Cardiac muscle cell (in vitro differentiated cells and primary cell): ENCODE measurements at places on chromosomes 2 and 18. TPM values are rescaled to one million over a fixed set of nuclear protein-coding genes. Genes with fewer than 3 reads are reported as not detected.

- peaks cover 3% of the 10 kb centered on the region for H3K27me3 ChIP-seq
- DNase-seq, result peak; percentile 83
- peaks cover 7% of the 10 kb centered on the region for H3K36me3 ChIP-seq
- peak overlapping the region; percentile 69 for H3K4me3 ChIP-seq
- H3K27ac ChIP-seq, result peak overlapping the region; percentile 83
Observed at GRCh38 chr2:64454386-64455332, 697 bp downstream of the LGALSL start.

GRCh38 chr2:30326497-30326896 is 95.2 kb downstream of the LBH start:
- H3K4me1 ChIP-seq, result no peaks in the 10 kb centered on the region
- no peak overlapping the region for H3K27ac ChIP-seq
- no peaks in the 10 kb centered on the region for H3K27me3 ChIP-seq
- H3K36me3 ChIP-seq, result no peaks in the 10 kb centered on the region

DNA sequence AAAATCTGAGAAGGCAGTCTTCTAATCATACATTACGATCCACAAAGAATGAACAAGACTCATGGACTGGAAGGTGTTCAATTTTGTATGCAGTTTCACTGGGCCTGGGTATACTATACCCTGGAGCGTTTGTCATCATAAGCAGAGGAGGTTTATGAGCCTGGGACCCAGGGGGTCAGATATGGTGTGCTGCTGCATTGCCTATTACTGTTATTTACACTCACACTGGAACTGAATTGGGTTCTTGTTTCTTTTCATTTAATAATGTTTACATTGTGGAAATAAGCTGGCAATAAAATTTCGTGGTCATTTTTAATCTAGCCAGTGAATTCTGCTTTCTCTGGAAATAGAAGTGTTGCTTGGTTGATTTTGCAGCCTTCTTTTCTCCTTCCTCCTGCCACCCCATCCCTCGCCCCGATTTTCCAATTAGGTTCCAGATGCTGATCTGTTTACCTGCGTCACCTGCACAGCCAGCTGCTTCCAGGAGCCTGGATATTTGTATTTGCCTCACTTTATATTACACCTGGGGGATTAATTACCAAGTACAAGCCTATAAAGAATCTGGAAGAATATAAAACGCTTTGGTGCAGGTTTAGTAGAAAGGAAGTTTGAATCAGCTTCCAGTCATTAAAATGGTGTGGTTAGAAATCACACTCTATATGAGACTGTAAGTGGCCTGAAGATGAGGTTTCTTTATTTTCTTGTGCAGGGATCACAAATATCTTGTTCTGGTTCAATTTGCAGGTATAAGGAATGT is 234.4 kb downstream of the SOCS6 start:
- no peaks in the 10 kb centered on the region for H3K4me1 ChIP-seq
- no peak overlapping the region for H3K4me3 ChIP-seq
- no peak overlapping the region for H3K27ac ChIP-seq
- no peaks in the 10 kb centered on the region for H3K27me3 ChIP-seq
- DNase-seq, result no peak

POTEI gene
- 1.2 and 2.4 TPM in 2 replicates for total RNA-seq

- DNase-seq, result no peak
- no peak overlapping the region for H3K4me3 ChIP-seq
- H3K36me3 ChIP-seq, result no peaks in the 10 kb centered on the region
- H3K4me1 ChIP-seq, result no peaks in the 10 kb centered on the region
- no peaks in the 10 kb centered on the region for H3K27me3 ChIP-seq
Observed at GRCh38 chr2:225207471-225207870, 165.2 kb upstream of the DOCK10 start.

DNA sequence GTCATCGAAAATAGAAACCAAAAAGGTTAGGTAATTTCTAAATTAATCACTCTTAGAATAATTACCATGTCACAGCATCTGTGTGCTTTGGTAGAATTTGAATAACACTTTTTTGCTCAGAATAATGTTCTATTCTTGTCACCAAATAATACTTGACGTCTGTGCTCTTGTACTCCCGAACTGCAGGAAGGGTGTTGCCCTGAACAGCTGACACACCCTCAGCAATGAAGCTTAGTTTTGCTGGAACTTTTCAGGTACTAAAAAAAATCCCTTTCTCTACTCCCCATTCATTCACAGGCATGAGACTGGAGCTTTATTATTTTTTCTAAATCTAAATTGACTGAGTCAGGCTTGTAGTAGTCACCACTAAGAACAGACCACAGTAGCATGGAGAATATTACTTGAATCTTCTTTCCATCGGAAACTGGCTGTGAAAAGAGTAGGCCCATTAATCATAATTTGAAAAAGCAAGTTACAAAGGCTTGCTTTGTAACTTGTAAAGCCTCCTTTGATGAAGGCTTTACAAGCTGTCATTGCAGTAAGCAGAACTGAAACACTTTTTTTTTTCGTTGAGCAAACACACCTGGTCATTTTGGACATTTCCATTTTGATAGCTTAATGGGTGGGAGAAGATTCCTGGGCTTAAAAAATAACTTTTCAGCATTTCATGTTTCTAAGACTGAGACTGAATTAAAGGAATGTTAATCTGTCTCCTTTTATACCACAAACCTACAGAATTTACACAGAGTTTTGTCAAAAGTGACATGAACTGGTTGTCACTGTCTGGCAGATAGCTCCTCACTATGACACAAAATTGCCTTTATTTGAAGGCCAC is 70.3 kb upstream of the PELI1 start:
- no peak overlapping the region for H3K27ac ChIP-seq
- H3K27me3 ChIP-seq, result no peaks in the 10 kb centered on the region
- no peak for DNase-seq
- no peak overlapping the region for H3K4me3 ChIP-seq

DNA sequence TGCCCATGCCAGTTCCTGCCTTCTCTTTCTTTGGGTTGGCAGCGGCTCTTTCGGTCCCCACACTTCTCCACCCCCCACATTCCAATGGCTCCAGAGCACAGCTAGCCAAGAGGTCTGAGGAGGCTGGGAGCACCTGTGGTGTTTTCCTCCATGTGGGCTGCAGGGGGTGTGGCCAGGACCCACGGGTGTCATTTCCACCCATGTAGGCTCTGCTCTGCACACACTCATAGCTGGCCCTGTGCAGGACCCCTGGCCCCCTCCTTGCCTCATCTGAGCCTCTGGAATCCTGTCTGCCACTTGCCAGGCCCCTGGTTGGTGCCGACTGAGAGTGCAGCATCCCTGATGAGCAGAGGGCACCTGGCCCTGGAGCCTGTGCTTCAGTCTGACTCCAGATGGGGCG is 46.3 kb downstream of the DYSF start:
- no peak overlapping the region for H3K27ac ChIP-seq
- H3K4me3 ChIP-seq, result no peak overlapping the region
- no peaks in the 10 kb centered on the region for H3K27me3 ChIP-seq
- no peak for DNase-seq
- H3K4me1 ChIP-seq, result peaks cover 29% of the 10 kb centered on the region
- H3K36me3 ChIP-seq, result no peaks in the 10 kb centered on the region

DNA sequence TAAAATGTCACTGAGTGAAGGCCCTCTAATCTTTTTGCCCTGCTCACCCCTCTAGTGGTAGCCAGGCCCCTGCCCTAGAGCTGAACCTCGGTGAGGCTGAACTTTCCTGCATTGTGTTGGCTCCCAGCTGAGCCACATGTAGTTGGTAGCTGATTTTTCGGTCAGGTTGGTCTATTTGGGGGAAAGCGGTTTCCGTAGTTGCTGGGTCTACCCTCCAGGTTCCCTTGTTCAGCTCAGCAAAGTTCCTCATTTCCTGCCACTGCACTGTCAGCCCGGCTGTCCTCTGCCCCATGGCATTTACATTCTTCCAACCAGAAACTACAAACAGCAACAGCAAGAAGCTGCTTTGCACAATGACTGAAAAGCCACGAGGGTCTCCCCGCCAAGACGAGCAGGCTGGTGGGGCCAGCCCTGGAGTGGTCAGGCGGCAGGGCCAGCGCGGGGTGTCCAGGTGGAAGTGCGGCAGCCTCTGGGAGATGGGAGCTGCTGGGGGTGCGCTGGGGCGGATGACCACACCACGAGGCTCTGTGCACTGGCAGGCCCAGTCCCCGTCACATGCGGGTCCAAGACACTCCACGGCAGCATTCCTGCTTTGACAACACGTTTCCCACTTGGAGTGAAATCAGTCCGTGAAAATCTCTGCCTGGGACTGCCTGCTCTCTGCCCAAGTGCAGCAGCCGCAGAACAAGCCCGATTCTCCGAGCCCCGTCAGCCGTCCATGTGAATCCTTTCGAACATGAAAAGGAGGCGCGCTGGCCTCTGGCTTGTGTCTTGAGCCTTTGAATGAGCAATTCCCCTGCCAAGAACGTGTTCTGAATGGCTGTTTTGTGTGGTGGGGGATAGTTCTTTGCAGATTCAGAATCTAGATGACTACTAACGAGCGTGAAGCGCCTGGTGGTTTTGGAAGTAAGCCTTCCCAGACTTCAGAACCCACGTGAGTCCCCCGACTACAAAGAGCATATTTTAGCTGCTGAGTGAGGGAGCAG is 159.4 kb downstream of the ASB1 start:
- no peaks in the 10 kb centered on the region for H3K36me3 ChIP-seq
- H3K4me1 ChIP-seq, result no peaks in the 10 kb centered on the region

- H3K4me3 ChIP-seq, result no peak overlapping the region
- no peaks in the 10 kb centered on the region for H3K27me3 ChIP-seq
- peak overlapping the region; percentile 95 for H3K27ac ChIP-seq
- peaks cover 38% of the 10 kb centered on the region for H3K4me1 ChIP-seq
- peak; percentile 63 for DNase-seq
Observed at GRCh38 chr2:111673526-111673925, 210.5 kb downstream of the ANAPC1 start.

DNA sequence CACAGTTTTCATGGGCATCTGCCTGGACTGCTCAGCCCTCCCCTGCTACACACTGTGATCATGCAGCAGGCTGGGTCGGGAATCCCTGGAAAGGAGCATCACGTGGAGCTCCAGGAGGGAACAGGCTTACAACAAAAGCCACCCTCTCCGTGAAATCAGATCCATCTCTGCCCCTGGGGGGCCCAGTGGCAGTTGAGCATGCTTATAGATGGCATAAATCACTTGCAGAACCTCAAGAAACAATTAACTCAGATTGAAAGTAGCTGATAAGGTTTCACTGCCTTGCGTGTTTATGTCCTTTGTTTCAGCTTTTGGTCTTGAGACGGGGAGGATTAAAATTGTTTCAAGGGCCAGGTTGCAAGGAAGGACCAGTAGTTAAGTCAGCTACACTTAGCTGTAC is 354.8 kb upstream of the MEIS1 start:
- H3K4me3 ChIP-seq, result no peak overlapping the region
- no peaks in the 10 kb centered on the region for H3K4me1 ChIP-seq
- H3K27ac ChIP-seq, result no peak overlapping the region
- H3K36me3 ChIP-seq, result no peaks in the 10 kb centered on the region
- no peak for DNase-seq

DNA sequence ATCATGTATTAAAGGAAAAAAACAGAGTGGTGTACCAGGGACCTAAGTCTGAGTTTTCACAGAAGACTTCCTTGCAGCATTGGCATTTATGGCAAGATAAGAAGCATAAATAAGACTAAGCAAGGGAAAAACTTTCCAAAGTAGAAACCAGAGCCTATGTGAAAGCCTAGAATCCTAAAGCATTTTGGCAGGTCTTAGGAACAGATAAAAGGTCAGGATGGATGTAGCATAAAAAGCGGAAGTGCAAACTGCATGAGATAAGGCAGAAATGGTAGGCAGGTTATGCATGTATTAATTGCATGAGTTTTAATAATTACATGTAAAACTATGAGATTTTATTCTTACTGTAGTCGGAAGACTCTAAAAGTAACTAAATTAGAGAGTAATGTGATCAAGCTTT is 596.5 kb downstream of the SUCLG1 start:
- no peaks in the 10 kb centered on the region for H3K4me1 ChIP-seq
- no peak for DNase-seq
- H3K27ac ChIP-seq, result no peak overlapping the region
- no peak overlapping the region for H3K4me3 ChIP-seq

DNA sequence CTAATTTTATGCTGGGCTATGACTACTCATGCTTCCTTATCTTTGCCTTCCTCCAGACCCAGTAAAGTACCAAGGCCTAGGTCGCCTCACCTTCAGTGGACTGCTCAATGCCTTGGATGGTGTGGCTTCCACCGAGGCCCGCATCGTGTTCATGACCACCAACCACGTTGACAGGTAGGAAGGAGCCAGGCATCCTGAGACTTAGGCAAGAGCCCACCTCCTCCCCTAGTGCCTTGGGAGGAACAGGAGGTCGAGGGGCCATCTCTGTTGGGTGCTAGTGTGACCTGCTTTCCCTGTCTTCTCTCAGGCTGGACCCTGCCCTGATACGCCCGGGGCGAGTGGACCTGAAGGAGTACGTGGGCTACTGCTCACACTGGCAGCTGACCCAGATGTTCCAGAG is 3.3 kb downstream of the BCS1L start:
- no peak overlapping the region for H3K4me3 ChIP-seq
- H3K4me1 ChIP-seq, result peaks cover 3% of the 10 kb centered on the region
- no peak overlapping the region for H3K27ac ChIP-seq
- no peaks in the 10 kb centered on the region for H3K27me3 ChIP-seq
- DNase-seq, result no peak
- H3K36me3 ChIP-seq, result peaks cover 31% of the 10 kb centered on the region

CROCC2 gene
- not detected in 2 replicates for total RNA-seq

- peaks cover 10% of the 10 kb centered on the region for H3K36me3 ChIP-seq
- no peaks in the 10 kb centered on the region for H3K4me1 ChIP-seq
- H3K4me3 ChIP-seq, result no peak overlapping the region
Observed at GRCh38 chr2:53701221-53701620, 66.4 kb upstream of the CHAC2 start.

DNA sequence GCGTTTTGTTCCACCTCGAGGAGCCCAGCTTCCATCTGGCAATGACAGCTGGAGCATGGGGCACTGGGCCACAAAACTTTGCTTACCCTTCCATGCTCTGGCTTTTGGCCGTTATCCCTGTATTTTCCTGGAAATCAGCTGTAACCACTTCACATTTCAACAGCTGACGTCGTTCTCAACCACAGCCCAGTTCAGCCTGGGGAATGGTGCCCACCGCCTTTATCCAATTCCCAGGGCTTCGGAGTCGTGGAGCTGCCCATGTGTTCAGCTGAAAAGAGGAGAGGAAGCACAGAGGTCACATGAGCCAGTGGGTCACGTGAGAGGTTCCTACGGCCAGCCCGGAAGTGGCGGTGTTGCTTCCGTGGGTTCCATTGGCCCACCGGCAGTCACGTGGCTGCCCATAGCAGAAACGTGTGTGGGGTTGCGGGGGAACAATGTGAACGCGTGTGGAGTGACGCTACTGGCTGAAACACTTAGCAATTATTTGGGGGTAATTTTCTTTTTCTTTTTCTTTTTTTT is 16.7 kb upstream of the EDAR start:
- H3K4me3 ChIP-seq, result no peak overlapping the region
- H3K27me3 ChIP-seq, result no peaks in the 10 kb centered on the region
- no peaks in the 10 kb centered on the region for H3K4me1 ChIP-seq
- DNase-seq, result no peak

GRCh38 chr2:120896901-120897300 is 161.2 kb downstream of the GLI2 start:
- no peak overlapping the region for H3K27ac ChIP-seq
- no peaks in the 10 kb centered on the region for H3K36me3 ChIP-seq
- H3K4me1 ChIP-seq, result peaks cover 42% of the 10 kb centered on the region

- H3K27ac ChIP-seq, result no peak overlapping the region
- peaks cover 40% of the 10 kb centered on the region for H3K36me3 ChIP-seq
- H3K4me3 ChIP-seq, result no peak overlapping the region
Observed at GRCh38 chr2:64586883-64587481, 62.9 kb downstream of the AFTPH start.
